Gastroesophageal sphincter (tissue), 4 donors: ENCODE measurements at places on chromosomes 4 and X.

DNA sequence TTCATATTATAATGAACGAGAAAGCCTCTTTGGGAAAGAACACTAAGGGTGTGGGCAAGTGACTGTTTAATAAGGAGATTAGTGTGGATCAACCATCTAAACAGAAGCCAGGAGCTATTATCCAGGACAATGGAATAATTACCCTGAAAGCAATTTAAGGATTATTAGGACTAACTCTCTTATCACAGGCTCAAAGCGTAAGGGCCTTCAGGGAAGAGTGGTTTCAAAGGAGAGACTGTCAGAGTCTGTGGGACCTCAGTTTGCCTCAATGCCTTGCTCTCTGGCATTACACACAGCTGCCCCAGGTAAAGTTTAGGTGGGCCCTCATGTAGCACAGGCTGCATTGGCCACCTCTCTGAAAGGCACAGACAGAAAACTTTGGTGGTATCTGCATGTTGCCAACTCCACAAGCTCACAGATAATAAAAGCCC lies 717.2 kb upstream of the ADGRL3 start:
- ATAC-seq = no peak

- no peak for ATAC-seq
These were observed 79.0 kb downstream of the PDGFRA start for GRCh38 chr4:54308110-54308509.

- ATAC-seq = no peak
These were observed 35.6 kb upstream of the DCAF8L1 start for GRCh38 chrX:28016823-28017222.

GRCh38 chr4:104217526-104217925 lies 277.2 kb downstream of the CXXC4 start:
- no peak for ATAC-seq

GRCh38 chr4:175823015-175823742 lies 11.1 kb upstream of the GPM6A start:
- no peak for ATAC-seq

DNA sequence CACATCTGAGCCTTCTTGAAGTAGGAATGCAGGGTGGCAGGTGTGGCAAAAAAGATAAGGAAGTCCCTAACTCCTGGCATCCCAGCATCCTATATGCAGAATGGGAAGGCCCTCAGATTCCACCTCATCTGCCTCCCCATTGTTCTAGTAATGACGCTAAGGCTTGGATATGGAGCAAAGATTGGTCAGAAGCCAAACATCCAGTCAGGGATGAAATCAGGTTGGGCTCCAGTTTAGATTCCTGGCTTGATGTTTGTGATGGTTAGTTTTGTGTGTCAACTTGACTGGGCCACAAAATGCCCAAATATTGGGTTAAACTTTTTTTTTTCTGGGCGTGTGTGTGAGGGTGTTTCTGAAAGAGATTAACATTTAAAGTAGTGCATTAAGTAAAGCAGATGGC lies 39.6 kb upstream of the MAGEA4 start:
- ATAC-seq = no peak

DNA sequence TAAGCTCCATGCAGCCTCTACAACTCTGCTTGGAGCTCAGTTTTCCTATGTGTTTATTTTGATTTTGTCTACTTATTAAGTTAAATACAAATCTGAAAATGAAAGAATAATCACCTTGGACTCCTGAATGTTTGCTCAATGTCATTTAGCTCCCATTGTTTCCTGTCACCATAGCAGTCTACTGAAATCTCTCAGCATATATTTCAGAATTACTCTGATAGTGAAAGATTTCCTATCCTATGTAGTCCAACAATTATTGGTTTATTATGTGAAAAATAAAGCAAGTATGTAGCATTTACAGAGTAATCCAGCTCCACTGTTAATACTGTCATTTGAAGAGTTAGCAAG lies 168.4 kb downstream of the CBR4 start:
- ATAC-seq = no peak

DNA sequence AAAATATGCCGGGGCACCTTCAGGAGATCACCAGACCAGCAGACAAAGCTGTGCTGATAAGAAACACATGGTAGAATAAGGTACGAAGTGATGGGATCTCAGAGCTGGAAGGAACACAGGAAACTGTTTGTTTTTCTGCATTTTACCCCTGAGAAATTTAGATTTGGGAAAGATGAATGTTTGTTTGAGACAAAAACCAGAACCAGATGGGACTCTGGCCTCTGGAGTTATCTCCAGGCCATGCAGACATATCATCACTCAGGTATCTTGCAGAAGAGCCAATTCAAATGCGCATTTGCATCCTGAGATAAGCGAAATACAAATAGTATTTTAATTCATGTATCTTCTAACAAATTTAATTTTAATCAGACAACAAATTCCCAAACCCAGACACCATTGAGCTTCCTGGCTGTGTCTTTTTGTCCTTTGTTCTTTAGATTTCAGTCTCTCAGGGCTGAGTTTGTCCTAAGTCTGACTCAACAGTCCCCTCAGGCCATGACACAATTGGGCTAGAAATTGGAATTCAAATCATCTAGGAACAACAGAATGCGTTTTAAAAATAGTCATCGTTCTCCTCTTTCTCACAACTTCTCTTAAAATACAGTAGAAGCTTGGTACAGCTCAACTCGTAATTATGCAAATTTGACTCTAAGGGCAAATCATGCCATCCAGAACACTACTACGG lies 159.0 kb downstream of the PACRGL start:
- no peak for ATAC-seq

DNA sequence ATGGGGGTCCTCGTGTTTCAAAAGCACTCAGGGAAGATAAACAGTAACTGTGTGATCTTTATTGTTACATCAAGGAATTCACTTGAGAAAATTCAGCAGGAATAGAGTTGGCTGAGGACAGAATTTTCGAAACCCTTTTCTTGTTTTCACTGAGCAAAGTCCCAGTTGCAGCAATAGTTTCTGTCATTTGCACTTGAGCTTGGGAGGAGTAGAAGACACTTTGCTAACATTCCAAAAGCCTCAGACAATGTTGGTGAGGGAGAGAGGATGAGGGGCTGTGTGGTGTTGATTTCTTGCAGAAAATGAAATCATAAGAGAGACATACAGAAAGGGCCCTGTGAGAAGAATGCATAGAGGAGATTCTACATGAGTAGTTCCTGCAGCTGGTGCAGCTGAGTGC lies 151.9 kb upstream of the DIPK2B start:
- no peak for ATAC-seq

- ATAC-seq = no peak
These were observed 101.1 kb downstream of the NAA11 start for GRCh38 chr4:79224777-79225104.

- no peak for ATAC-seq
These were observed 48.2 kb upstream of the CDKN2AIP start for GRCh38 chr4:183396227-183396637.

DNA sequence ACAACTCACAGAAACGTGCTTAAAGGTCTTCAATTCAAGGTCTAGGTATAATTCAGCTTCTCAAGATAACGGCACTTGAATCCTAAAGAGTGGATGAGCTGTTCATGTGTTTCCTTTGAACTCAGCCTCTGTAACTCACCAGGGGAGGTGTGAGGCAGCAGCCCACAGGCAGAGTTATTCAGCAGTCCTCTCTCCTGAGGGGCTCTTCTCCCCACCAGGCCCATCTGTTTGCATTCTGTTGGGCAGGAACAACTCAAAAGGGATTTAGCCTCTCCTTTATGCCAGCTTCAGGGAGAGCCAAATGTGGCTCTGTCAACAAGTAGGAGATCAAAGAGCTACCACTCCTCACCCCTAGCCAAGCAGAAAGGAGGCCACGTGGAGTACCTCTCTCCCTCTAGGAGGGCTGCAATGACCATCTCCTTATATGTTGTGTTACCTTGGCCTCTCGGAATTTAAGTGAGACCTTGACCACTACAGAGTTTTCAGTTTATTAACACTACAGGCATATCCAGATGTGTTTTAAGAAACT lies 151.2 kb downstream of the SPATA18 start:
- no peak for ATAC-seq

GRCh38 chr4:130077275-130077674 lies 981.3 kb downstream of the C4orf33 start:
- ATAC-seq = no peak

- peak; percentile 87 for ATAC-seq
These were observed 146.8 kb downstream of the PPP3CA start for GRCh38 chr4:101200561-101200960.

DNA sequence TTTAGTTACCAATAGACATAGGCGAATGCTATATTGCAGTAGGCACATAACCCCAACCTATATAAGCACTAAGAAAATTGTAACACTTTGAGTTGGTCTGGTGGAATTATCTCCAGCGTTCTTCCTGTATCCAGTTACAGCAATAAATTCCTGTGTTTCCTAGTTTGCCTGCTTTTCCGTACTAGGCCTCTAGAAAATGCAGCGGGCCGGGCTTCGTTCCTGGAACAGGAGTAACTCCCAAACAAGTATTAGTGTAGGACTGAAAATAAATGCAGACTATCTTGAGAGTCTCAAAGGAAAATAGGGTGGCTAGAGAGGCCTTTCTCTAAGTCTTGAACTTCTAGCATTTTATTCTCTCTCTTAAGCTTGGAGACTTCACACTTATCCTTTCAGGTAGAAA lies 159.8 kb downstream of the OR13H1 start:
- ATAC-seq = peak; percentile 30

DNA sequence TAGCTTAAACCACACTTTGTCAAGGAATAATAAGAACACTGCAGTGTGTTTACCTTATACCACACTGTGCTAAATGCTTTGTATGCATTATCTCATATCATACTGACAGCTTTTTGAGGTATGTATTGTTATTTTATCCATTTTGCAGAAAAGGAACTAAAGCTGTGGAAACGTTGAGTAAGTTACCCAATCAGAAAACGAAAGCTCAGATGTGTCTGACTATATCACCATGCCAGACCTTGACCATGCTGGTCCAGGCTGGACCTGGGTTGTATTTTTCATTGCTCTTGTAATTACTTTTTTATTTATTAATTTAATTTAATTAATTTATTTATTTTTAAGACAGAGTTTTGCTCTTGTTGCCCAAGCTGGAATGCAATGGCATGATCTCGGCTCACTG lies 2.1 kb downstream of the HSD17B11 start:
- no peak for ATAC-seq

GRCh38 chrX:13430136-13430827 lies 110.4 kb upstream of the ATXN3L start:
- no peak for ATAC-seq
